Stimulated activated CD8-positive, alpha-beta memory T cell treated with anti-CD3 and anti-CD28 coated beads, Interleukin-4, amount 100 ng/mL, for 1 hour (primary cell): ENCODE measurements at places on chromosomes 5 and 9.

- DNase-seq = peak; percentile 30
These were observed 21.5 kb downstream of the C9orf57 start for GRCh38 chr9:72038890-72039410.

DNA sequence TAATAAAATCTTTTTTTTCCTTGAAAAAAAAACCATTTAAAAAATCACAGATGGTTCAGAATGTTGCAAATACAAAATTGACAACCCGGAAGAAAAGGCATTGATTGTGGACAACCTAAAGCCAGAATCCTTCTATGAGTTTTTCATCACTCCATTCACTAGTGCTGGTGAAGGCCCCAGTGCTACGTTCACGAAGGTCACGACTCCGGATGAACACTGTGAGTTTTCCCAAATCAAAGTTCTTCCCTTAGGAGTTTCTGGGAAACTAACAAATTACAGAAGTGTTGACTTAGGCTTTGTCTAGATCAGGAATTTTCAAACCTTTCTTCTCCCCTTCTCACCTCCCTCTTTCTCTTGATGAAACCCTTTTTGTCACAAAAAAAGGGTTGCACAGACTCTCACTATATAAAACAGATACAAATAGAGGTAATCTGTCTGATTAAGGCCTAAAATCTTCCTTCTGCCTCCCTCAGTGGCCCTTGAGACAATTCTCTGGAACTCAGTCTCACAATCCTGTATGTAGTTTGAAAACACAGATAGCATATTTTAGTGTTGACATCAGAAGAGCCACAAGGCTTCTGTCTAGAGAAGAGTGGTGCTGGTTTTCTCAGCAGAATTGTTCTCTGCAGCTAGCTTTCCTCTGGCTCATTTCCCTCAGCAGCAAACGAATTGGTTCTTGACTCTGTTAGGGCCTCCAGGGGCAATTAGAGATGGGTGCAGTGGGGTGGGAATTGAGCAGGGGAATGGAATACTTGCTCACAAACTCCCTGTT is 79.5 kb downstream of the OSMR start:
- no peak for DNase-seq

GRCh38 chr9:113409883-113410206 is 630 bp downstream of the POLE3 start:
- no peak for DNase-seq

- DNase-seq = no peak
These were observed 337.4 kb upstream of the PUM3 start for GRCh38 chr9:3181049-3181953.

DNA sequence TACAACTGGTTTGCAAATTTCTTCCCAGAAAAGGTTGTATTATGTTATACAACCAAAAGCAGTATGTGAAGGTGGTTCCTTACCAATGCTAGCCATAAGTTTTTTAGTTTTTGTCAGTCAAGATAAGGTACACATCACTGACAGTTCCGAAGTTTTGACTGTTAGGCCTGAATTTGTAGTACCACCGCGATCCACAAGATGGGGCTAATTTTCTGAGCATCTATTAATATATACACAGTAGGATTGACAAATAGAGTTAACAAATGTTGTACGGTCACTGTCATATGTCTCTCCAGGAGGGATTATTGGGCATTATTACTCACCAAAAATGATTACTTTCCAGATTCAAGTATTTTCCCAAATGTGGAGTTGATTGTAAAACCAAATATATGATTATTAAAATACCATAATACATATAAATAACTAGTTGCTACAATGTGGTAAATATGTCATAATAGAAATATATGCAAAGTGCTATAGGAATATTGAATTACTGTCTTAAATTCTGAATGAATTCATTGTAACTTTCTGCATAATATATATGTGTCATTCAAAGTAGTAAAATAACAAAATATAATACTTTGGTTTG is 28.4 kb upstream of the LRRC19 start:
- DNase-seq = no peak

GRCh38 chr5:165232509-165233028 is 1727.2 kb downstream of the MAT2B start:
- no peak for DNase-seq

DNA sequence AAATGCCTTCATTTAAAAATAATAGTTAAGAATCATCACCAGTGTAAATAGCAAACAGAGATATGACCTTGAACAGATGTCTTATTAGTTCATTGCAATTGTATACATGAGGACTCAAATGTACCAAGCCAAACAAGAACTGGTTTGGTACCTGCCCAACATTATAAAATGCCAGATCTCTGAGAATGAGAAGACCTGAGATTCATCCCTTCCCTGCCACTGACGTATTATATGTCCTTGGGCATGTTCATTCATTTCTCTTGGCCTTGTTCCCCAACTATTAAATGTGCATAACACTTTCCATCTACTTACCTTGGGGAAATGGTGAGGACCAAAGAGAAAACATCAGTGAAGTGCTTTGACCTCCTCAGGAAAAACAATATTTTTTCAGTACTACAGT is 33.6 kb upstream of the ERBIN start:
- no peak for DNase-seq

- DNase-seq = no peak
These were observed 309.6 kb downstream of the EPB41L4A start for GRCh38 chr5:112109331-112110007.
